ENCODE measurements at places on chromosomes 11 and 22.

DNA sequence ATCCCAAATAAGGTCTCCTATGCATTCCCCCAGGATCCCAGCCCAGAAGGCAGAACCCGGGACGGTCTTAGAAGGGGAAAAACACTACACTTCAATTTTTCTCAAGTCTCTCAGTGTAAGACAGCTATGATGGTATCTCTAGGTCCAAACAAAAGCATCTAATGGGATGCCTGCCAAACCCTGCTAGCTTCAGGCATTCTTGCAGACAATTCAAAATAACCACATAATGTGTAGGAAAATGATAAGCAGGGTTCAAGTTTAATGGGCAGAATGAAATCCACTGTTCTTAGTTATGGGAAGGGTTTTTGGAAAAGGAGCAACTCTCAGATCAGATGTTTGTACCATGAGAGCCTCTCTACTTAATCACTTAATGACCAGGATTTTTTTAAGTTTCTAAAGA lies 119.8 kb upstream of the ANO1 start:
- DNase-seq = no peak

DNA sequence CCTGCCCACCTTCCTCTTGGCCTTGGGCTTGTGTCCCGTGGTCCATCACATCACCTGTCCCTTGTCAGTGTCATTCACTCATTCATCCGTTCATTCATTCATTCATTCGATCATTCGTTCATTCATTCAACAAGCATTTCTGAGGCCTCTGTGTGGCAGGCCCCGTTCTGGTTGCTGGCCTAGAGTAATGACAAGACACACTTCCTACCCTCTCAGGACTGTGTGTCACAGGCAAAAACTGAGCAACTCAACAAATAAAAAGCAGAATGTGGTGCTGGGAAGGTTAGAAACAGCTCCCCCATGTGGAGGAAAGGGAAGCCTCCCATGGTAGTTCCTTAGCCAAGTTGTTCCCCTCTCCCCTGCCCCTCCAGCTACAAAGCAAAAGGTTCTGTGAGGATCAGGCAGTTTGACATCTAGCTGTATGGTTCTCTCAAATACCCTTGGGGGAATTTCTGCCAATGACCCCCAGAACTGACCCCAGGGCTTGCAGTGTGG lies 1.6 kb upstream of the OMP start:
- no peak for DNase-seq

DNA sequence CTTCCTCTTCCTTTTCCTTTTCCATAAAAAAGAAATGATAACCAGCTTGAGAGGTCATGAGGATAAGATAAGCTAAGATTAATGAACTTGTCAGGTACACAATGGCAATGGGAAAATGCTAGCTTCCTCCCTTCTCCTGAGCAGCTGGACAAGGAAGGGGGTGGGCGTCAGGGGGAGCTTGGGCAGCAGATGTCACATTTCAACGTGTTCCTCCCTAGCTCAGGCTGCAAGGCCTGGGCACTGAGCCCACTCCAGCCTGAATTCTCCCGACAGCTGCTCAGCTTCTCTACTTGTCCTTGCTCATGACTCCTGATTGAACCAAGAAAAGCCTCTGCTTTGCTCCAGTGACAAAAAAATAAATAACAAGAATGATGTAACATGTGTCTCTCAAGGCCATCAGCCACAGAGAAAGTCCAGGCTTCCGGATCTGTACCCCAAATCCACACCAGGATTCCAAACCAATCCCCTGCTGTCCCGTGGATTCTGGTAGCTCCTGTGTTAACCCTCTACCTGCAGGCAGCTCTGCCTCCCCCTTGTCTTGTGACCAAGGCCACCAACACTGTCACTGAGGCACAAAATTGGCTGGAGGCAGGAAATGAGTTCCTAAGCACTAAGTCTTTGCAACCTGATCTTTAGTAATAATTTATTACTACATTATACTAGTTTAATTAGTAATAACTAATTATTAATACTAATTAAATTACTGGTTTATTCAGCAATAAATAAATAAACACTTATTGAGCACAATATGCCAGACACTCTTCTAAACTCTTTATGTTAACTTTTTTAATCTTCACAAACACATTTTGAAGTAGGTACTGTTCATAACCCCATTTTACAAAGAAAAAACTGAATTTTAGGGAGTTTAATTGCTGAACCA lies 146.5 kb downstream of the CCDC34 start:
- DNase-seq = no peak

DNA sequence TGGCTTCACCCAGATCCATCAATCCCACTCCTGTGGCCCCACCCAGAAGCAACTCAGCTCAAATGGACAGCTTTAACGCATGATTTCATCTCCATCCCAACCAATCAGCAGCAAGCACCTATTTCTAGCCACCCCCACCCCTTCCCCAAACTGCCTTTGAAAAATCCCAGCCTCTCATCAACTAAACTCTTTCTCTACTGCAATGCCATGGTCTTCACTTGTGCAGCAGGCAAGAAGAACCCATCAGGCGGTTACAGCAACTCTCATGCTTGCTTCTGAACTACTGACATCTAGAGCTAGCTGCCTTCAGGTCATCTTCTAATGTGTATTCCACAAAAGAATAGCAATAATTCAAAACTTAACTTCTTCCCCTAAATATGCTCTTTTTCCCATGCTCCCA lies 42.1 kb upstream of the STK33 start:
- no peak for DNase-seq

DNA sequence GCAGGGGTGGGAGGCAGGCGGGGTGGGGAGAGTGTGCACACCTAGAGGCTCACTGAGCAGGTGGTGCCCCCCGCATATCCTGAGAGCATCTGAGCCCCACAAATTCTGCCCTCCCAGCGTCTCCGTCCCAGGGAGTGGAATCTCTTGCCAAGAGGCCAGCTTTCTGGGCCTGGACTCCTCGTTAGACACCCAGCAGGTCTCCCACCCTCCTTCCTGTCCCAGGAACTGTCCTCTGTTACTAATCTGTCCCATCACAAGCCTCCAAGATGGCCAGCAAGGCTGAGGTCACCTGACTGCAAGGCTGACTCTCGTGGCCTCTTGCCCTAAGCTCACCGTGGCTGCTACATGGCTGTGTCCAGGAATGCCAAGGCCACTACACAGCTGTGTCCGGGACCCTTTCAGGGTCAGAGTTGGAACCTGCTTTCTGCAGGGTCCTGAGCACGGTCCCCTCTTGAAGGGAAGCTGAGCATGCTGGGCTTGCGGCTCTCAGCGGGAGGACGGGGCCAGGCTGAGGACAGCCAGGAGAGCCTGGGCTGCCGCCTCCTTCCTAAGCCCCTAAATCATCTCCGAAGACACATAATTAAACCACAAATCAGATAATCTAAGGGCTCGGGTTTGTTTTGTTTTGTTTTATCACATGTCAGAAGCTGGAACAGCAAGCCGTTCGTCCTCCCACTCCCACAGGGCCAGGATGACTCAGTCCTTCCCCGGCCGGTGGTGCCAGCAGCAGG lies 1327.3 kb downstream of the TBC1D22A start:
- DNase-seq = no peak

All from cortex of kidney (tissue), 1 donor.